Cortex of kidney (tissue), 1 donor: ENCODE measurements at places on chromosomes 12 and 14.

DNA sequence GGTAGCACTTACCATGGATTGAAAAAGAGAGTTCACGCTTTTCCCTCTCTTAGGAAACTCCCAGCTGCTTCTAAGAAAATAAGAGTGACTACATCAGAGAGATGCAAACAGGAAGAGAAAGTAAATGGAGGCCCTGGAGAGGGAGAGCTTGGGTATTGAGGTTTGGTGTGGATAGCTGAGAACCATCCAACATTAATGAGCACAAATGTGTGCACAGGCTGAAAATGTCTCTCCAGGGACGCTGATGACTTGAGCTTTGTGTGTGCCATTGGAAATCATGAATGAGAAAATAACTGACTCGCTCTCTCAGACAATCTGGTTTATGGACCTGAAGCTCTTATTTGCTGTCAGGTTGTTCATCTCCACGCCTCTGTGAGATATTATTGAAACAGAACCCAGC, 318.8 kb downstream of the NRXN3 start:
- no peak for DNase-seq

DNA sequence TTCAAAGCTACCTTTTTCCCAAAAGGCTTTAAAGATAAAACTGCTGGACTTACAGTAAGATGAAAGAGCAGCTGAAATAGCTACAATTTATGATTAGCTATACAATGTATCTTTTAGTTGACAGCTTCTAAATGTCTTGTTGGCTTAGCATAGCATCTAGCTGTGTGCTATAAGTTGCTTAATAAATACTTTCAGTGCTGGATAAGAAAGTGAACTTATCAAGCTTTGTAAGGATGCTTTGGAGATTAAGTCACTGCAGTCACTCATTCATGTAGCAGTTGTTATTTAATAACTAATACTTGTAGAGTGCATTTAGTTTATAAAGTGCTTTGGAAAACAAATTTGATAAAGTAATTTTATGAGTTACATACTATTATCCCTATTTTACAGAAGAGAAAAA, 14.6 kb downstream of the CFAP54 start:
- no peak for DNase-seq

DNA sequence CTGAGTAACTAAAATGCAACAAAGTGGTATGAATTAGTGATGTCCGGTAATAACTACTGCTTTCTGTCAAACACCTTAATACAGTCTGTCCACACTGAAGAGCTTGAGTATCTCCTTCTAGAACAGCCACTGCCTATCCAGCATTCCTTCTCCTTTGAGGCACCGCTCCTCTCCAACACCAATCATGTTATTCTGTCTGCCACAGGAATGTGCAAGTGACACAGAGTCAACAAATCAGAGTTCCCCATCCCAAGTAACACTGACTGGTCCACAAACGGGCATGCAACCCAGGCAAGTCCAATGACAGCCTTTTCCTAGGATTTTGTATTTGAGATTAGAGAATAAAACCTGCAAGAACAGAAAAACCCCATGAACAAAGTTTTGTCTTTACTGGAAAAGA, 3.8 kb downstream of the GXYLT1 start:
- no peak for DNase-seq

- no peak for DNase-seq
Observed at GRCh38 chr12:57584690-57585089, 6.3 kb upstream of the PIP4K2C start.

DNA sequence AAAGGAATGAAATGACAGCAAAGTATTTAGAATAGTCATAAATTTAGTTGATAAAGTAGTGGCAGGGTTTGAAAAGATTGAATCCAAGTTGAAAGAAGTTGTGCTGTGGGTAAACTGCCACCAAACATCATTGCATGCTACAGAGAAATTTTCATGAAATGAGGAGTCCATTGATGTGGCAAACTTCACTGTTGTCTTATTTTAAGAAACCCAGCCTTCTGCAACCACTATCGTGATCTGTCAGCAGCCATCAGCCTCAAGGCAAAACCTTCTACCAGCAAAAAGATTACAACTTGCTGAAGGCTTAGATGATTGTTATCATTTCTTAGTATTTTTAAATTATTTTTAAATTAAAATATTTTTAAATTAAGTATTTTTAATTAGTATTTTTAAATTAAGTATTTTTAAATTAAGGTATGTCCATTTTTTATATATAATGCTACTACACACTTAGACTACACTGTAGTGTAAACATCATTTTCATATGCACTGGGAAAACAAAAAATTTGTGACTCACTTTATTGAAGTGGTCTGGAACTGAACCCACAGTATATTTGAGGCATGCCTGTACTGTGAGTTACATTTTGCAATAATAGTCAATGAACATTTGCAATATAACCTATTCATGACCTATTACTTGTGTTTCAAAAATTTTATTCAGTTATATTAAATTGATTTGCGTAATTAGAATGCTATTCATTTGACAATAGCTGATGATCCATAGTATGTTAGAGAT, 67.2 kb upstream of the SYT1 start:
- no peak for DNase-seq

GRCh38 chr14:22870811-22871223, 723 bp upstream of the LRP10 start:
- DNase-seq, result no peak

GRCh38 chr12:27535318-27535717, 11.3 kb downstream of the PPFIBP1 start:
- DNase-seq, result no peak

DNA sequence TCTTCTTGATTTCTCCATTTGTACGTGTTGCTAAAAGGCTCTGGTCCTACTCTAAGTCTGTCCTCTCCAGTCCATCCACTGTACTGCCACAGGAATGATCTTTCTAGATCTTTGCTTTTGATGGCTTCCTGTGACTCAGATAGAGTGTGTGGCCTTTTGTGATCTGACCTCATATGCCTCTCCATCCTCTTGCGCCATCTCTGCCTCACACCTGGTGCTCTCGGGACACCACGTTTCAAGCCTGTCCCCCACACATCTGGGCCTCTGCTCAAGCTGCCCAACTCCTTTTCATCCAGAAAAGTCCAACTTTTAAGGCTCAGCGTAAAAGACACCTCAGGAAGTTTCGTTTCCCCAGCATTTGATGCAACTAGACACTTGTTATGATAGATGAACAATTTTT, 39.0 kb downstream of the DCAF4 start:
- no peak for DNase-seq
